Activated CD4-positive, alpha-beta T cell treated with anti-CD3 and anti-CD28 coated beads, Interleukin-2, amount 10 ng/mL, durations not matched to agents 24 days and 14 days (primary cell): ENCODE measurements at places on chromosomes 11 and 22. TPM values are rescaled to one million over a fixed set of nuclear protein-coding genes. Genes with fewer than 3 reads are reported as not detected.

Gene MMP10
- total RNA-seq, result 0.14 TPM in 1 of 2 replicates, not detected in the other

Gene SMC1B
- 0.56 and 0.59 TPM in 2 replicates for total RNA-seq

Gene DUSP8
- 0.86 and 1.6 TPM in 2 replicates for total RNA-seq

Gene KCNE3
- not detected in 2 replicates for total RNA-seq

Gene PUS3
- 18.0 and 19.2 TPM in 2 replicates for total RNA-seq

Gene SHISA8
- 5.3 and 5.7 TPM in 2 replicates for total RNA-seq

Gene RASGRP2
- 13.4 and 14.5 TPM in 2 replicates for total RNA-seq

Gene LRRN4CL
- 0.16 and 0.17 TPM in 2 replicates for total RNA-seq

Gene CYB5R2
- 3.4 and 3.6 TPM in 2 replicates for total RNA-seq

Gene VSIG10L2
- not detected in 2 replicates for total RNA-seq

Gene OR6T1
- total RNA-seq, result not detected in 2 replicates

- DNase-seq, result no peak
- H3K4me3 ChIP-seq, result no peak overlapping the region
- H3K27me3 ChIP-seq, result peaks cover 9% of the 10 kb centered on the region
- peaks cover 4% of the 10 kb centered on the region for H3K4me1 ChIP-seq
These were observed 79.7 kb upstream of the KCNQ1OT1 start for GRCh38 chr11:2779499-2779980.

DNA sequence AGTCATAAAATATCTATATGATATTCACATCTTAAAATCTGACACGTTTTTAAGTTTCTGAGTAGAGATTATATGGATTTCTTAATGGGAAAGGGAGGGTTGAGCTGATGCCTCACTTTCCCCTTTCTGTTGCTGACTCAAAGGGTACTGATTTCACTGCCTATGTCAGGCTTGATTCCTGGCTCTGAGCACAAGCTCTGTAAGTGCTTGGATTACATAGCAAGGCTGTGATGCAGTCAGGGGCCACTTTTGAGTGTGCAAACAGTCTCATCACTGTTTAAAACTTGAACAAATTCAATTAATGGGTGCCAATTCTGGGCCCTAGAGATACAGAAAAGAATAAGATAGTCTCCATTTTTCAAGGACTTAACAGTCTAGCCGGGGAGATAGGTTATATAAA, 14.4 kb downstream of the ATXN10 start:
- H3K4me1 ChIP-seq, result peaks cover 7% of the 10 kb centered on the region
- H3K27me3 ChIP-seq, result no peaks in the 10 kb centered on the region
- DNase-seq, result no peak
- H3K27ac ChIP-seq, result no peak overlapping the region
- H3K36me3 ChIP-seq, result peaks cover 9% of the 10 kb centered on the region

GRCh38 chr22:49365910-49366309, 461.8 kb downstream of the BRD1 start:
- no peak overlapping the region for H3K4me3 ChIP-seq
- H3K36me3 ChIP-seq, result no peaks in the 10 kb centered on the region
- H3K27me3 ChIP-seq, result no peaks in the 10 kb centered on the region
- no peak for DNase-seq
- no peaks in the 10 kb centered on the region for H3K4me1 ChIP-seq
- H3K27ac ChIP-seq, result no peak overlapping the region

GRCh38 chr22:49934160-49934890, 15.9 kb downstream of the CRELD2 start:
- H3K36me3 ChIP-seq, result peaks cover 2% of the 10 kb centered on the region
- H3K4me3 ChIP-seq, result peak overlapping the region; percentile 79
- H3K4me1 ChIP-seq, result peaks cover 27% of the 10 kb centered on the region
- H3K27ac ChIP-seq, result peak overlapping the region; percentile 78
- H3K27me3 ChIP-seq, result no peaks in the 10 kb centered on the region

- H3K27me3 ChIP-seq, result no peaks in the 10 kb centered on the region
- H3K27ac ChIP-seq, result peak overlapping the region; percentile 68
- peaks cover 15% of the 10 kb centered on the region for H3K4me1 ChIP-seq
- DNase-seq, result no peak
- peaks cover 58% of the 10 kb centered on the region for H3K36me3 ChIP-seq
- no peak overlapping the region for H3K4me3 ChIP-seq
These were observed 22.2 kb downstream of the NUP50 start for GRCh38 chr22:45185718-45186514.

GRCh38 chr22:39135092-39135896, 17.2 kb downstream of the CBX7 start:
- no peak overlapping the region for H3K27ac ChIP-seq
- H3K4me3 ChIP-seq, result no peak overlapping the region
- DNase-seq, result peak; percentile 78

- no peaks in the 10 kb centered on the region for H3K4me1 ChIP-seq
- H3K4me3 ChIP-seq, result no peak overlapping the region
- DNase-seq, result no peak
- H3K36me3 ChIP-seq, result peaks cover 1% of the 10 kb centered on the region
These were observed 315.7 kb upstream of the ANO5 start for GRCh38 chr11:21877151-21877550.

DNA sequence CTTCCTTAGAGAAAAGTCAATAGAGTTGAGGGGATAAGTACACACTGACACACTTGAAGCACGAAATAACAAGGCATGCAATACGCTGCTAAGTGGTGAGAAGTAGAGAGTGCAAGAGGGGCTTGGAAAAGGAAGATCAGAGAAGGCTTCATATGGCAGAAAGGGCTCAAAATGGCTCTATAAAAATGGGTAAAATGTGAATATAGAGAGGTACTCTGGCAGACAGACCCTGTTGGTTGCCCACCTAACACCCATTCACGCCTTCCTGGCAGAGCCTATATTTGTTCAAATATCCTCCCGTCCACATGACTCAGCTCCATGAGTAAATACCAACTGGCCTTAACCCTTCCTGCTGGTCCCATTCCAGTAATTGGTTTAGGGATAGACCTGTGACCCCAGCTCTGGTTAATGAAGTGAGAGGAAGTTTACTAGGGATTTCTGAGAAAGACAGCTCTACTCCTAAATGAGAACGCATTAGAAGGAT, 38.9 kb upstream of the CCDC34 start:
- DNase-seq, result no peak
- H3K36me3 ChIP-seq, result no peaks in the 10 kb centered on the region
- no peak overlapping the region for H3K4me3 ChIP-seq

- no peaks in the 10 kb centered on the region for H3K36me3 ChIP-seq
- no peak for DNase-seq
- peaks cover 19% of the 10 kb centered on the region for H3K27me3 ChIP-seq
- H3K27ac ChIP-seq, result no peak overlapping the region
- H3K4me3 ChIP-seq, result no peak overlapping the region
These were observed 11.3 kb upstream of the CCDC86 start for GRCh38 chr11:60830478-60831142.

DNA sequence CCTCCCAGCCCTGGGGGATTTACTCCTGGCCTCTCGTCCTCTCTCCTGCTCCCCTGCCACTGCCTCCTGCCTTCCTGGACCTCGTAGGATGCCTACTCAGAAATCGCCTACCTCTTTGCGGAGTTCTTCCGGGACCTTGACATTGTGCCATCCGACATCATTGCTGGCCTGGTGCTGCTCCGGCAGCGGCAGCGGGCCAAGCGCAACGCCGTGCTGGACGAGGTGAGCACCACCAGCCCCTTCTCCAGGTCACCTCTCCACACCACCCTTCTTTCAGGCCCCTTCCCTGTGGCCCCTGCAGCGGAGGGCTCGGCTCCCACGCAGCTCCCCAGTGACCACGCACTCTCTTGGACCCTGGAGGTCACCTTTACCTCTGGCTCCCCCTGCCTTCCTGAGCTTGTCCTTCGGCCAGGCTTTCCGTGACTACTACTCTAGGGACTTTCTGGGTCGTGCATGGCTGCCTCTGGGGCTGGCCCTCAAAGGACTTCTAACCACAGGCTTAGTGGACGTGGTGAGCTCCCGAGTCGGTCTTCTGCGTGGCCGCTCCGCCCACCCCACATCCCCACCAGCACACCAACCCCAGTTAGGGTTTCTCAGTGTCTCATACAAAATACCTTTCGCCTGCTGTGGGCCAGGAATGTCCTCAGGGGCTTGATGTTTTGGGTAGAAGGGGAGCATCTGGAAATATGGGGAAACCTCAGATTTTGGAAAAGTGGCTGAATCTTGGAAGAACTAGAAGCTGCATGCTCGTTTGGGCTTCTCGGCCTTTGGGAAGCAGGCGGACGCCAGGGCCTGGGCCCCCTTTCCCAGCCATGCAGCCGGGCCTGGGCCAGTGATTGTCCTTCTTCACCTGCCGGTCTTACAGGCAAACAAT, 24.1 kb upstream of the MYRF start:
- no peak for DNase-seq
- no peaks in the 10 kb centered on the region for H3K36me3 ChIP-seq
- no peak overlapping the region for H3K4me3 ChIP-seq
- H3K27me3 ChIP-seq, result no peaks in the 10 kb centered on the region

DNA sequence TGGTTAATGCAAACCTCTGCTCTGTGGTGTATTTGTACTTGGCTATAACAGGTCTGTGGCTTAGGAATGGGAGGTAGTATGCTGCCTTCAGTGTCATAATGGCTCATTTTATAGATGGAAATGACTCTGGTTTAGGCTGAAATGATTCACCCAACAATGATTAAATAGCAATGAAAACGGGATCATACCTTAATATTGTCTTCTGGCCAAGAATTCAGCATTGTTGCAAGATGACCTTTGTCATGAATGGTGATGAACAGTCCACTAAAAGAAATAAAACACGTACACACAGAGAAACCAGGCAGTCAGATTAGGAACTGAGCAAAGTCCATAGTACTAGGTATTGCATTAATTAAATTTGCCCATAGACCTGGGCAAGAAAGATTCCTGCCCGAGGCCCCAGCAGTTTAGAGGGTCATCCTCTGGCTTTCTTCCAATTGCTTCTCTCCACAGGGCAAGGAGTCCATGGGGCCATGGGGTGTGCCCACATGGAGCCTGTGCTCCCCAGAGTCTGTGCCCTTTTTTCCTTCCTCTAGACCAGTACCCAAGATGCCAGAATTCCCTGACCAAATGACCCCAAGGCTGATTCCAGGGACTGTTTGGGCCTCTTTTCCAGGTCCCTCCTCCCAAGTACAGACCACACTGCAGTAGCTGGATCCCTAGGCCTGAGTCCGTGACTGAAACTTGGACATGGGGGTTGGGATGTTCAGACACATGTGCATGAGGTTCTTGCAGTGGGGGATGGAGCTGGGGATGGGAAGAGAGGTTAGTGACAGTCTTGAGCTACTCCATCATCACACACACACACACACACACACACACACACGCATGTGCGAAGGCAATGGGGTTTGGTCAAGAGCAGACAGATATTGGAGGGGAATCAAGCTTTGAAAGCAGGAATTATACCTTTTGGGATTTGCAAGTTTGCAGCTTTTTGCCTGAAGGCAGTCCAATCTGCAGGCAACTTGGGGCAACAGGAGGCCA, 134.2 kb downstream of the CCDC81 start:
- peaks cover 3% of the 10 kb centered on the region for H3K27me3 ChIP-seq
- peaks cover 4% of the 10 kb centered on the region for H3K4me1 ChIP-seq
- no peaks in the 10 kb centered on the region for H3K36me3 ChIP-seq
- no peak for DNase-seq

GRCh38 chr11:116793772-116794097, 2.1 kb upstream of the APOA5 start:
- no peak for DNase-seq

DNA sequence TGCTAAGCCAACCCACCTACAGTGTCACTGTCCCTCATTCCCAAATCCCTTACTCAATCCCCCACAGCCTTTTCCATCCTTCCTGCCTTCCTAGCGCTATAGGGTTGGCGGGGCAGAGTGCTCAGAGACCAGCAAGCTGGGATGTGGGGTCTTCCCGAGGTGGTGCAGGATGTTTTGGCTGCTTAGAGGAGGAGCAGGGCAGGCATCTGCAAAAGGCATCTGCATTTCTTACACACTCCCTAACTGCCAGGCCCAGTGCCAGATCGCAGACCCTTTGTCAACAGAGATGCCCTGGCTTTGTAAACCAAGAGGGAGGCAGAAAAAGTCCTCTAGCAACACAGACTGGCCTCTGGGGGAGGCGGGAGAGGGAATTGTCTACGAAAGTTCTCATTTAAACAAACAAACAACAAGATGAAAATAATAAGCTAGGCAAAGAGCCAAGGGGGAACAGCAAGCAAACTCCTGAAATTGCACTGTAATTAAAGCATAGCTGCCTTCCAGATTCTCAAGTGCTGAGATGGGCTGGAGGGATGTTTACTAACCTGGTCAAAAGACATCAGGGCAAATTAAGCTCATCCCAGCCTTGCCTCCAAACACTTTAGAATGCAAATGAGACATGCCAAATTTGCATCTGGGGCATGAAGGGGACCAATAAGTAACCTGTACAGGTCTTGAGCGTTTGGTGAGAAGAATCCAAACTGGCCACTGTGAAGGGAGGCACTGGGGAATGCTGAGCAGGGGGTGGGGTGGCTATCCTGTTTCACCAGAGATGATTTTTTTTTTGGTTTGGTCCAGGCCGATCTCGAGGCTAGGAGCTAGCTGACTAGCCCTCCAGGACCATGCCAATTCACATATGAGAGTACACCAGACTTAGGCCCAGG, 38.1 kb upstream of the ADA2 start:
- peak overlapping the region; percentile 66 for H3K4me3 ChIP-seq
- peaks cover 5% of the 10 kb centered on the region for H3K27me3 ChIP-seq
- H3K4me1 ChIP-seq, result peaks cover 30% of the 10 kb centered on the region
- DNase-seq, result no peak
- no peaks in the 10 kb centered on the region for H3K36me3 ChIP-seq
- peak overlapping the region; percentile 71 for H3K27ac ChIP-seq

- H3K27ac ChIP-seq, result no peak overlapping the region
- peaks cover 15% of the 10 kb centered on the region for H3K27me3 ChIP-seq
- no peaks in the 10 kb centered on the region for H3K36me3 ChIP-seq
- H3K4me3 ChIP-seq, result no peak overlapping the region
- DNase-seq, result no peak
These were observed 25.9 kb downstream of the MOV10L1 start for GRCh38 chr22:50115693-50116092.

DNA sequence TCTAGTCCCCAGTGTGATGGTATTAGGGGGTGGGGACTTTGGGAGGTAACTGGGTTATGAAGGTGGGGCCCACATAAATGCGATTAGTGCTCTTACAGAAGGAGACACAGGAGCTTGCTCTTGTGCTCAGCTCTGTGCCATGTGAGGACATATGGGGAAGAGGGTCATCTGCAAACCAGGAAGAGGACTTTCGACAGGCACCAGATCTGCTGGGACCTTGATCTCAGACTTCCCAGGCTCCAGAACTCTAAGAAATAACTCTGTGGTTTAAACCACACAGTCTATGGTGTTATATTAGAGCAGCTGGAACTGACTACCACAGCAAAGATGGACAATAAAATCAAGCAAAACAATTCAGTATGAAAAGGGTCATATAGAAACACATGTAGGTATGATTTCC, 26.7 kb downstream of the NNMT start:
- no peak overlapping the region for H3K27ac ChIP-seq
- no peak for DNase-seq
- H3K36me3 ChIP-seq, result no peaks in the 10 kb centered on the region
- peaks cover 17% of the 10 kb centered on the region for H3K4me1 ChIP-seq

- H3K27ac ChIP-seq, result no peak overlapping the region
- H3K36me3 ChIP-seq, result no peaks in the 10 kb centered on the region
- no peak overlapping the region for H3K4me3 ChIP-seq
- peak; percentile 9 for DNase-seq
- no peaks in the 10 kb centered on the region for H3K27me3 ChIP-seq
These were observed 821.3 kb downstream of the BRD1 start for GRCh38 chr22:49006207-49007012.

GRCh38 chr11:115912484-115912945, 408.3 kb upstream of the CADM1 start:
- no peaks in the 10 kb centered on the region for H3K27me3 ChIP-seq
- H3K27ac ChIP-seq, result no peak overlapping the region
- no peaks in the 10 kb centered on the region for H3K4me1 ChIP-seq
- DNase-seq, result no peak
- H3K4me3 ChIP-seq, result no peak overlapping the region
